ENCODE measurements at places on chromosomes 3 and 15. TPM values are rescaled to one million over a fixed set of nuclear protein-coding genes. Genes with fewer than 3 reads are reported as not detected.

CCDC71 gene
- 19.6 TPM for total RNA-seq

TF gene
- not detected for total RNA-seq

SLC22A14 gene
- total RNA-seq, result not detected

GRCh38 chr15:90465930-90466567 is 63.7 kb upstream of the CRTC3 start:
- peak; percentile 17 for DNase-seq

GRCh38 chr15:56805466-56806147 is 72.3 kb upstream of the ZNF280D start:
- DNase-seq, result peak; percentile 88

DNA sequence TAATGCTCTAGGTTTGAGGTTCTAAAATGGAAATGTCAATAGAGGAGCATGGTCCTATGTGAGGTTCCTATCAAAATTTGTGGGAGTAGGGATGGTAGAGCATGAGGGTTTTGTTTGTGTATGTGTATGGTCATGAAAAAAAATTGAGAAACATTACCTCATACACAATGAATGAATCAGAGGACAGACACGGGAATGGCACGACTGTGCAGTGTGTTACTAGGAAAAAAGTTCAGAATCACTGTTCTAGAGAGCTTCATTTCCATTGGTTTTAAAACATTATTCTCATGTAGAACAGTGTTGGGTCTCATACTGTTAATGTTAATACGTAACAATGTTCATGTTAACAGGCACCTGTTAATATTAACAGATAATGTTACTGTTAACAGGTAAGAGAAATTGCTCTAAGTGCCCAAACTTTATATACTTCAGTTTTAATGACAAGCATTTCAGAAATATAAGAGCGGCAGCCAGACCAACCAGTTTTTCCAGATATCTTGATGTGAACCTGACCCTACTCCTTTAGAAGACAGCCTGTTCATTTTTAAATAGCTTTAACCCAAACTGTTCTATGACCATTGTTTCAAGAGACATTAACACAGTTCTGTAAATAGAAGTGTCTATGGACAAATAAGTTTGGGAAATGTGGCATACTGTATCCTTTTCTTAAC is 48.0 kb downstream of the SLC15A2 start:
- peak; percentile 1 for DNase-seq

- no peak for DNase-seq
These were observed 12.4 kb downstream of the APOD start for GRCh38 chr3:195571361-195571760.

DNA sequence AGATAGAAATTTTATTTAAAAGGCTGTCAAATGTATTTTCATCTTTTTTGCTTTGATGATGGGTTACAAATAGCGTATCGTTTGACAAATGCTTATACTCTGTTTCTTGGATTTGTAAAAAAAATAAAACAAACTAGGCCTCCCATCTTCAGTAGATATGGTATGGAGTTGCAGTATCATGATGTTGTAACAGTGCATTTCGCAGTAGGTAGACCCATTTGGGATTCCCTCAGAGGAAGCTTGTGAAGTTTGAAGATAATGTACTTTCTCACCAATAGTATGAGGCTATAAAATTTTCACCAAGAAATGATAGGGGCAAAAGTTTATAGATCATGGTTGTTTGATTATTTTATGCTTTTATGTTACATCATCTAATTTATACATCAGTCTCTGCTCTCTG is 10.8 kb downstream of the MBNL1 start:
- no peak for DNase-seq

DNA sequence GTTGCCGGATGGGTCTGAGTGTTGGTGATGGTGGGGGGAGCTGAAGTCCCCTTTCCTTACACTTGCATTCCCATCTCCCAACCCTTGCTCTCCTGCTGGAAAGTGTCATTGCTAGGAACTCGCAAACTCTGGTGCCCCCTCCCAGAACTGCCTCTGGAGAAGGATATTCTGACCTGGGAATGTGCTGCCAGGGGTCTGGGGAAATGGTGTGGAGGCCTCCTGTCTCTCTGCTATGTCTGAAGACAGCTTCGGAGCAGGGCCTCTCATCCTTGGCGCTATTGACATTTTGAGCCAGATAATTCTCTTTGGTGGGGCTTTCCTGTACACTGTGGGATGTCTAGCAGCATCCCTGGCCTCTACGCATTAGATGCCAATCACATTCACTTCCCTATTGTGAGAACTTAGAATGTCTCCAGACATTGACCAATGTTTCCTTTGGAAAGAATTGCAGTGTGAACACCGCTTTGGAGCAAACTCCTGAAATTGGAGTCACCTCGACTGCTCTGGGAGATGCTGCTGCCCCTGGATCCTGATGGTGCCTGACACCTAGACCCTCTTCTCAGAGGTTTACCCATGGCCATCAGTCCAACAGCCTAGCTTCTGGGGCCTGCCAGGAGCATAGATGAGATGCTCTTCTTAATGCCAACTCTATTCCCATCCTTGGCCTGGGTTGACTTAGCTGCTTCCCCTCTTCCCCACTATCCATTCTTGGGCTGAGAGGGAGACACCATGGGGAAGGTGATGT is 2.2 kb upstream of the KY start:
- no peak for DNase-seq

DNA sequence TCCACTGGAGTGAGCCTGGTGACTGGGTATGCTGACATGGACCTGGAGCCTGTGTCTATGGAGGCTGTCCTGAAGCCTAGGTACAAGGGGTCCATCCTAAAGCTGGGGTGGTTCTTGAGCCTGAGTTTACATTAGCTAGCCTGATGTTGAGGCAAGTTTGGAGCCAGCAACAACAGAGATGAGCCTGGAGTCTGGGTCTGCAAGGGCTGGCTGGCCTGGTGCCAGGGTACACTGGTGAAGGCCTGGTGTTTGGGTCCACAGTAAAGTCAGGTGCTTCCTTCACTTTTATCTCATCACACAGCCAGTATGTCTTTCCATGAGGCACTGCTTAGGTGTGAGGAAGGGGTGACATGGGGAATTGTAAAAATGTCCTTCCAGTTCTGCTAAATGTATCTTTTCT is 49.5 kb downstream of the TP63 start:
- DNase-seq, result no peak
